ENCODE measurements at places on chromosomes 4 and X.

DNA sequence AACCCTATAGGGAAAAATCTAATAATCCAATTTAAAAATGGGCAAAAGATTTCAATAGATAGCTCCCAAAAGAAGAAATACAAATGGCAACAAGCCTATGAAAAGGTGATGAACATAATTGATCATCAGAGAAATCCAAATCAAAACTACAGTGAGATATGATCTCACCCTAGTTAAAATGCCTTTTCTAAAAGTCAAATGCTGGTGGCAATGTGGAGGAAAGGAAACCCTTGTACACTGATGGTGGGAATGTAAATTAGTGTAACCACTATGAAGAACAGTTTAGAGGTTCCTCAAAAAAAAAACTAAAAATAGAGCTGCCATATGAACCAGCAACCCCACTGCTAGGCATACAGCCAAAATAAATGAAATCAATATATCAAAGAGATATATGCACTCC is 44.5 kb downstream of the STPG2 start:
- no peak for DNase-seq

- no peak for DNase-seq
Measured at GRCh38 chr4:86508436-86508835, 85.7 kb upstream of the PTPN13 start.

- no peak for DNase-seq
Measured at GRCh38 chr4:113050837-113051236, 1.4 kb downstream of the ANK2 start.

DNA sequence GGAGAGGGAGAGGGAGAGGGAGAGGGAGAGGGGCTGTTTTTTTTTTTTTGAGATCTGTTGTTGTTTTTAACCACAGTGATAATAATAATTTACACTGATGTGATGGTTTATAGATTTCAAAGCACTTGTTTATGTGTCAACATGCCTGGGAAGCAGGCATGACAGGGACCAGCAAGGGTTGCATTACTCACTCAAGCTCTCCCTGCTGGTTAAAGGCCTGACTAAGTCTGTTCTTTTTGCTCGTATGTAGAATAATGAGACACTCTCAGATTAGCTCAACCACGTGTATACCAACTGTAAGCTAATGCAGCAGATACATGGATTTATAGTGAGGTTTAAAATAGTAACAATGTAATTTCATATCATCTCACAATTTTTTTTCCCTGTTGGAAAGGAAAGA is 134.6 kb upstream of the BOD1L1 start:
- no peak for DNase-seq

DNA sequence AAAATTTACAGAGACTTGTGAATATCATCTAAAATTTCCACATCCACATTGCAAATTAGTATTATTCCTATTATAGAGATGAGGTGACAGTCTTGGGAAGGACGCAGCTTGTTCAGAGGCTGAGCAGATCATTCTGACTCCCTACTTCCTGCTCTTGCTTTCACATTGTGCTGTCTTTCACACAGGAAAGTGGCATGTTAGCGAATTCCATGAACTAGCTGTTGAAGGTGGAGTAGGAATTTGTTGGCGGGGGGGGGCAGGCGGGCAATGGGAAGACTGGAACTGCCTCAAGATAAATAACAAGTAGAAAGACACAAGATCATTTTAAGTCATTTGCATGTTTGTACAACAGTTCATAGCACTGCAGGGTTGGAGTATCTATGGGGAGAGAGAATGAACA is 2.3 kb downstream of the PF4V1 start:
- DNase-seq, result no peak

GRCh38 chr4:98204236-98204553 is 57.0 kb upstream of the RAP1GDS1 start:
- no peak for DNase-seq

GRCh38 chrX:48468693-48469691 is 1.1 kb downstream of the SLC38A5 start:
- DNase-seq, result peak; percentile 37

GRCh38 chr4:7783541-7783940 is 156.1 kb downstream of the AFAP1 start:
- no peak for DNase-seq

DNA sequence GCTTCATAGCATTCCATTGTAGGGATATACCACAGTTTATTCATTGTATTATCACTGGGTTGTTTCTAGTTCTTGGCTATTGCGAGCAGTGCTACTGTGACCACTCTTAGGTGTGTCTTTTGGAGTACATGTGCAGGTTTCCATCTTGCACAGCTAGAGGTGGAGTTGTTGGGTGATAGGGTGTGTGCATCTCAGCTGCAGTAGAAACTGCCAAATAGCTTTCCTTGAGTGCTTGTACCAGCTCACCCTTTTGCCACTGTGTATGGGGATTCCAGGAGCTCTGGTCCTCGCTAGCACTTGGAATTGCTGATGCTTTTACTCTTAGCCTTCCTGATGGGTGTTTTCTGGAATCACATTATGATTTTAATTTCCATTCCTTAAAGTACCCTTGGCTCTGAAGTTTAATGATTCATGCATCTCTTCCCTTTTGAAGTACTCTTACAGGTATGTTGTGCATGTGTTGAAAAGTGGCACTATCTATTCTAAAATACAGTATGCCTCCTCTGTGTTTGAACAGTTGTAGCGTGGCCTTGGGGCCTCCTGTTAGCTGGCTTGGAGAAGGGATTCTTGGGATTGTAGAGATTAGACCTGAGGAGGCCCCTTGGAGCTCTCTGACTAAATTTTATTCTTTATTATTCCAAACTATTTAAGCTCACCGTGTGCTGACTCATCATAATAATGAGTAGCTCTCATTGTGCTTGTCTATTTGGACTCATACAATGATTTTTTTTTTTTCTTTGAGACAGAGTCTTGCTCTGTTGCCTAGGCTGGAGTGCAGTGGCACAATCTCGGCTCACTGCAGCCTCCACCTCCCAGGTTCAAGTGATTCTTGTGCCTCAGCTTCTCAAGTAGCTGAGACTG is 38.4 kb downstream of the HTT start:
- no peak for DNase-seq

DNA sequence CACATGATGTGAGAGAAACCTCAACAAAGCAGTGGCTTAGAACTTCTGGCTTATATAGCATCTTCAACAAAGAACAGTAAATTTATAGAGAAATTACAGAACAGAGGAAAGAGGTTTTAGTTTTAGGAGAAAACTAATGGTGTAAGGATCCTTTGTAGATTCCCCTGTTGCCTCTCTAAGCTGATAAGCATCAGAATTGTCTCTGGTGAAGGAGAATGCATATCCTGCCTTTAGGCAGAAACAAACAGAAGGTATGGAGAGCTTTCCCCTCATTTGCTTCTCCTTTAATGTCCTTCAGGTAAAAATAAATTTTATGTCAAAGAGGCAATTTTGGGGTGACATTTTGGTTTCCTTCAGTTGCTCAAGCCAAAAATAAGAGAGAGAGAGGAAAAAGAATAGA is 625.9 kb downstream of the CCSER1 start:
- no peak for DNase-seq

GRCh38 chr4:7414736-7415510 is 19.8 kb downstream of the PSAPL1 start:
- peak; percentile 15 for DNase-seq

DNA sequence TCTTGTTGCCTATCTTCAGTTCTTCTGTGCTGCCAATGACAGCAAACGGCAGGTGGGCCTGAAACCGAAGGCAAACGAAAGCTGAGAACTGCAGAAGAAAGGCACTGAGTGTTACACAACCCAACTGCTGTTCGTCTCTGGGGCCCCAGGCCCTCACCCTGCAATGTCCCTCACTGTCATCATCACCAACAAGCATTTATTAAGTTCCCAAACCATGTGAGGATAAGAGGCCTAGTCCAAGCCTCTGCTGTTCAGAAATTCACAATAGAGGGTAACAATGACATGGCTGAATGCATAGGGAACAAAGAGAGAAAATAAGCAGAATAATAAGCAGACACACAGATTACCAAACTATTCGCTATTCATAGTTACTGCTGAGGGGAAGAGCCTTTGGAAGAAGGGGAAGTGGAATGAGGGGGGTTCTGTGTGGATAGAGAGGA is 34.5 kb upstream of the NKRF start:
- DNase-seq, result no peak

GRCh38 chr4:138868562-138868961 is 147.0 kb upstream of the NOCT start:
- DNase-seq, result no peak

DNA sequence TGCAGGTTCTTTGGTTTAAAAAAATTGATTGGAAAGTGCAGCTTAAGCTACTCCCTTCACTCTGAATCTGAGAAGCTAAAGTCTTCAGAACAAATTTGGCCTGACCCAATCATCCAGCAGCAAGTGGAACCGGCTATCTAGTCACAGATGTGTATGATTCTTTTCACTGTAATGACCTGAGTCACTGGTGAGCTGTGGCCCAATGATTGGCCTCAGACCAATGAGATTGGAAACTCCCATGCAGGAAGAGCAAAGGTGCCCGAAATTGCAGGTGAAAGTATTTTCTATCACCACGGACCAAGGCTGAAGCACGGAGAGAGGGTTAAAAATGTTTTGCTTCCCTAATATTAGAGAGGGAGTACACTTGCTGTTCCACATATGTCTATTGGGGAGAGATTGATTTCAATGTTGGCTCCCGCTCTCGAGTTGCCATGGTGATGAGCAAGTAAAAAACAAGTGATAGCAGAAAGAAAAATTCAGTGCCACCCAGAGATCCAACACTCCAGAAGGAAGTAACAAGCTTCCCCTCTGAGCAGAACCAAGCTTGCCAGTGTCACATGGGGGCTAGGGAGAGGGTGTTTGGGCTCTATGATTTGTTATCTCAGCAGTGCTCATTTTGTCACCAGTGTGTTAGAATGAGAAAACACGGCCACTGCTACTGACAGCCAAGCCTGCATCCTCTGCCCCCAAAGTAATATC is 11.2 kb downstream of the RIPPLY1 start:
- no peak for DNase-seq

DNA sequence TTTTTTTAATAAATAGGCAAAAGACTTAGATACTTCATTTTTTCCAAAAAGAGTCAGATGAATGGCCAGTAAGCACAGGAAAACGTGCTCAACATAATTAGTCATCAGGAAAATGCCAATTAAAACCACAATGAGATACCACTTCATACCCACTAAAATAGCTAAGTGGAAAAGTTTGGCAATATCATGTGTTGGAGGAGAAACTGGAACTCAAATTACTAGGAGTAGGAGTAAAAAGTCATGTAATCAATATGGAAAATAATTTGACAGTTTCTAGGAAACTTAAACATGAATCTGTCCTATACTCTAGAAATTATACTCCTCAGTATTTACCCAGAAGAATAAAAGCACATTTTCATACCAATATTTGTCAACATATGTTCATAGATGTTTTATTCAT is 449.8 kb downstream of the INPP4B start:
- no peak for DNase-seq

GRCh38 chrX:154600759-154601374 is 15.9 kb downstream of the CTAG1A start:
- DNase-seq, result no peak

DNA sequence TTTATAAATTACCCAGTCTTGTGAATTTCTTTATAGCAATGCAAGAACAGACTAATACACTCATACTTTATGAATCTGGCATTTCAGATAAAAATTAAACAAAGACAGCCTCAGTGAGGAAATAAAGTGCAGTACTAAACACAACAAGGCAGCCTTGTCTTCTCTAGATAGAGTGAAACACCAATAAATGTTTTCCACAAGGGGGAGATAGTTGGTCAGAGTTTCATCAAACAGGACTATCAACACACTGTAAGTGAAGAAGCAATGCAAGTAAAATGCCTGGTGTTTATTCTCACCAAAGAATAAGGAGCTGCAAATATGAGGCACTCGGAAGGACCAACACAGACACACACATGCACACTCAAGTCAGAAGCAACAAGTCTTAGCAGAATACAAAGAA is 62.8 kb downstream of the FAM9B start:
- DNase-seq, result no peak

DNA sequence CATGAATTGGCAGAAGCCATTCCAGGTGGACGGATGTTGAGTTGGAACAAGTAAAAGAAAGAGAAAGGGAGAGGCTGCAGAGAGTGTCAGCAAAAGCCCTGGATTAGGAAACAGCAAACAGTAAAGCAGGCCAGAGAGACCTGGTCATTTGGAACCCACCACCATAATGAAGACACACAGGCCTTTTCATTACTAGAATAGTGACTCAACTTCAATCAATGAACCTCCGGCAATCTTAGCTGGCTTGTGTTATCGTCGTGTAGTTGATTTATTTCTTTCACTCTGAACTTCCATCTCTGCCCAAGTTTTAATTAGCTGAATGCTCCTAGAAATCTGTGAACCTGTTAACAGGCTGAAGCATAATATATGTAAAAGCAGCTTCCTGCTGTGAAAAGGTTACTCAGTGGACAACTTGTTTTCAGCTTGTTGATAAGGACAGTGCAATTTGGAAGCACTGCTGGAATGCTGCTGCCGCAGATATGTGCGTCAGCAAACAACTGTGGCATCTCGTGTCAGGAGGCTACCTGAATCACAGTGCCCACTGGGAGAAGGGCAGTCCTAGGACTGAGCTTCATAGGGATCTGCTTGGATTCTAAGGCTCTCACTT is 68.8 kb downstream of the SPANXN4 start:
- DNase-seq, result no peak

DNA sequence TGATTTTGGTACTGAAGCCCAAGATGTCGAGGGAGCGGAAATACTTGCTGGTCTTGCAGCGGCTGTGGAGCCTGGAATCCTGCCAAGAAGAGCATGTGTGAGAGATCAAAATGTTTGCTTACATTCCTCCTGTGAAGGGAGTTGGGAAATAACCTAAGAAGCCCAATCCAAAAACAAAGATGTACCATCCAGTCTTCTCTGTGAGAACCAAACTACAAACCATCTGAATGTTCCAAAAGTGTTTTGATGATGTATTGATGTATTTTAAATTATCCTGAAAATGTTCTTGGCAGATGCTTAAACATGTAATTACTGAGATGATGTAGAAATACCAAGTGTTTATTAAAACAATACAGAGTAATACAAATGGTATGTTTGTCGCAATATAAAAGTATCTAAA is 10.1 kb upstream of the ADH1A start:
- peak; percentile 45 for DNase-seq

- DNase-seq, result no peak
Measured at GRCh38 chrX:73785493-73785892, 222.5 kb downstream of the CHIC1 start.

DNA sequence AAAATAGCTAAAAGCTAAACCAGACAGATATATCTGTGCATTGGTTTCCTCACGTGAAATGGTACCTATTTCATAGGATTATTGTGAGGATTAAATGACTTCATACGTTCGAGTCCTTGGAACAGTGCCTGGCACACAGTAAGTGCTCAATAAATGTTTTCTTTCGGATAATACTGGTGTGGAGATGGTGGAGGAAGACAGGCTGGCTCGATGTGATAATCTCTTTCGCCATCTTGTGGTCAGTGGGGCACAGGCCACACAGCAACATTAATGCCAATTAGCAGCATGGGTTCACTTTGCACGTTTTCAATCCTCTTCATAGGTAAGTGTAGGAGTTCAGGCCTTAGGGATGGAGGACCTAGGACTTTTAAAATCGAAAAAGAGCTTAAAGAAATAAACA is 9.3 kb downstream of the PAGE4 start:
- peak; percentile 36 for DNase-seq

DNA sequence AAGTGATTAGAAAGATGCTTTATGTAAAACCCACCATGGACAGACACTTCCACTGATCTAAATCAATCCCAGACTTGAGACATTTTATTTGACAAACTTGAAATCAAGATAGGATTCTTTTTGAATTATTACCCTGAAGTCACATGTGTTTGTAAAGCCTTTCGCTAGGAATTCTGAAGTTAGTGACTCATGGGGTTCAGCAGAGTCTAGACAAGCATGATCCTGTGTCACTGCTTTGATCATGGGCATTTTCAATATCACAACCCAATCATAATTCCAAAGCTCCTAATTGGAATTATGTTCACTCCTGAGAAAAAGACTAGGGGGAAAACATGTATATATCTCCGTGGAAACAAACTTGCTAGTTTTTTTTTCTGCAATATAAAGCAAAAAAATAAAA is 67.5 kb upstream of the BMP3 start:
- DNase-seq, result no peak
